ENCODE measurements at places on chromosomes 12 and 14.

DNA sequence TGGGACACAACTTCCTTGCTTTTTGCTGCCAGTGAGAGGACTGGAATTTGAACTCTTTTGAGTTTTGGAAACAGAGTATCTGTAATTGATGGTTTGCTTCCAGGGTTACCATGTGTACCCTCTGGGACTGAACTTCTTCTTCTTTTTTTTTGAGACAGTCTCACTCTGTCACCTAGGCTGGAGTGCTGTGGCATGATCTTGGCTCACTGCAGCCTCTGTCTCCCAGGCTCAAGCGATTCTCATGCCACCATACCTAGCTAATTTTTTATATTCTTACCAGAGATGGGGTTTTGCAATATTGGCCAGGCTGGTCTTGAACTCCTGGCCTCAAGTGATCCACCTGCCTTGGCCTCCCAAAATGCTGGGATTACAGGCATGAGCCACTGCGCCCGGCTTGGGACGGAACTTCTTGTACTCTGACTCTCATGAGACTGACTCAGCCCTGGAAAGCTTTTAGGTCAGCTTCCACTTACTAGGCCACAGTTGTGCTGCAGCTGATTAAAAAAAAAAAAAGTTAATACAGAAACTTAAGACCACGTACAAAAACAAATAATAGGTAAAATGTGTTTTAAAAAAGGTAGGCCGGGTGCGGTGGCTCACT is 15.8 kb downstream of the SEL1L start:
- DNase-seq: no peak

DNA sequence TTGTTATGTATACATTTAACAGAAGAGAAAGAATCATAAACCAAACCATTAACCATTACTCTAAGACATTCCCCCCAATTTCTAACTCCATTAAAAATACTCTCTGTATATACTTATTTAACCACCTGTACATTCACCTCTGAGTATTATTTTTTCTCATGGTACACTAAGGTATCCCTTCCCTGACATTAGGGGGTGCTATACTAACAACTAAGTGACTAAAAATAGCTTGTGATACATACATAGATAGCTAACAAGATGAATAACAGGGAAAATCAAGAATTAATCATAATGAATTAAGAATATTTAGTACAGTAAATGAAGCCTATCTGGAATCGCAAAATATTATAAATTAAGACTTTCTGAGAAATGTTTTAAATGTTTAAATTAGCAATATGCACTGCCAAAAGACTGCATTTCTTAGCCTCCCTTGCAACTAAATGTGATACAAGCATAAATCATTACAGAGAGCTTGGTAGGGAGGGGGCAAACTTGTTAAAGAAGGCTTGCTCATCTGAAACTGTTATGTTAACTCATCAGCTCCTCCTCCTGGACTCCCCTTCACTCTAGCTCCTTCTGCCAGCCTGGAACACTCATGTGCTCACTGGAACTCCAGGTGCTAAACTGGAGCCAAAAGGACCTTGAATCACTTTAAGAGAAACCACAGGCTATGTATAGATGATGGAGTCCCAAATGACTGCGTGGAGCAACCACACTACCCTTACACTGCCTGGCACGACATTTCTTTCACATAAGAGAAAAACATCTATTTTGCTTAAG is 14.9 kb downstream of the C2CD5 start:
- no peak for DNase-seq

DNA sequence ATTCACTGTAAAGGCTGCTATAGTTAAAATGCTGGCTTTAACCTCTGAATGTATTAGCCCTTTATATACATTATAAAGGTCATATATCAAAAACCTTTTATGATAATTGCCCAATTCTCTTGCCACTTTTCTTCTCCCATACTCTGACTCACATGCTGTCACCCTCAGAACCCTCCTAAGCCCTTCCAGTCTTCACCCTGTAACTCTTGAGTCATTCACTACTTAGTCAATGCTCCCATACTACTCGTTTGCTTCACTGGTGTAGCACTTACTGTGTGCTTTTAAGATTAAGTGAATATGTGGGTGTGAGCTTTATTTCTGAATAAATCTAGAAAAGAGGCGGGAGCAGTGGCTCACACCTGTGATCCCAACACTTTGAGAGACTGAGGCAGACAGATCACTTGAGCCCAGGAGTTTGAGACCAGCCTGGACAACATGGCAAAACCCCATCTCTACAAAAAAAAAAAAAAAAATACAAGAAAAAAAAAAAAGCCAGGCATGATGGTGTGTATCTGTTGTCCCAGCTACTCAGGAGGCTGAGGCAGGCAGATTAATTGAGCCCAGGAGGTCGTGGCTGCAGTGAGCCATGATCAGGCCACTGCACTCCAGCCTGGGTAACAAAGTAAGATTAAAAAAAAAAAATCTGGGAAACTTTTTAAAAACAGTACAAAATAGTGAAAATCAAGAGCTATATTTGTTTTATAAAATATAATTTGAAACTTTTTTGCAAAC is 37.6 kb downstream of the SPATA7 start:
- no peak for DNase-seq

GRCh38 chr12:6605421-6606330 is 1.5 kb downstream of the CHD4 start:
- DNase-seq: no peak

GRCh38 chr12:116647813-116648212 is 88.6 kb downstream of the MAP1LC3B2 start:
- DNase-seq: no peak

DNA sequence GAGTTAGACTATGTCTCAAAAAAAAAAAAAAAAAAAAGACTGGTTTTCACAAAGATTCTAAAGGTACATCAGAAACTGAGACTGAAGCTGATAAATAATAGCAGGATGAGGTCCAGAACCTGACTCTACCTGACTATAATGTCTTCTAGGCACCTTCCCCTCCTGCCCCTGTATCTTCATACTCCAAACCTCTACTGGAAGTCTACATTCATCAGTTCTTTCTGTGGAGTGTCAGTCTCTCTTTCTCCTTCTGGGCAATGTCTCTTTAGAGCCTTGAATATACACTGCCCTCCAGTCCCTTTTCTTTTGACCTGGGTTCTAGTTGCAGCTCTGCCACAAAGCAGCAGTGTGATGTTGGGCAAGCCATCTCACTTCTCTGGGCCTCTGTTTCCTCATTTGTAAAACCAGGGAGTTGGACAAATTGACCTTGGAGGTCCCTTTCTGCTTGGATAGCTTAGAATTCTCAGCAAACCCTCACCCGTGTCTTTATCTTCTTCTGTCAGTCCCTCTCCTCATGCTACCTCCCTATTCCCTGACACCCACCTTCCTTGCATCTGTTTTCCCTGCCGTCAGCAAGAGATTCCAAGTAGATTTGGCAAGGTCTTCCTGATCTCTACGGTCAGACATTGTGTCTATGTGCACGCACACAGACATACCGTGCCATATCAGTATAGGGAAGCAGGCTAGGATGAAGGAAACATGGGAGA is 4.3 kb downstream of the NFE2 start:
- DNase-seq: no peak

DNA sequence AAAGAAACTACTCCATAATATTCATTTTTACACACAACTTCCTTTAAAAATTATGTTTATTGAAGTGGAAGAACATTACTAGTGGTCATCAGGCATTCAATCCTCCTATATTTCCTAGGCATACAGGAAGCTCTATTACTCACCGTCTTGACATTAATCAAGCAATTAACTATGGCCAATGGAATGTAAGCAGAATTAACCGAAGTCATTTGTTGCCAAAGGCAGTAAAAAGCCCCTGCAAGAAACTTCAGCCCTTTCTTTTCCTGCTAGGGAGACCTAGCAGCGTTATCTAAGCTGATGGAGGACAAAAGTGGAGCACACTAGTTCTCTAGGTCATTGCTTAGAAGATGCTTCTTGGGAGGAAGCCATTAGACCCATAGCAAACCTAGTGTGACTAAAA is 399.6 kb downstream of the KCNH5 start:
- no peak for DNase-seq

DNA sequence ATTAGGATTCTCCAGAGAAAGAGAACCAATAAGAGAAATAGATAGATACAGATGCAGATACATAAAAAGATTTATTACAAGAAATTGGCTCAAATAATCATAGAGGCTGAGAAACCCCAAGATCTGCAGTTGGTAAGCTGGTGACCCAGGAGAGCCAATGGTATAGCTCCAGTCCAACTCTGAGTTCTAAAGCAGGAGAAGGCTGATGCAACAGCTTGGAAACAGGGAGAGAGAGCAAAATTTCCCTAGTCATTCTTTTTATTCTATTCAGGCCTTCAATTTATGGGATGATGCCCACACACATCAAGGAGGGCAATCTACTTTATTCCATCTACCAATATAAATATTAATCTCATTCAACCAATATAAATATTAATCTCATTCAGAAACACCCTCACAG is 218.2 kb downstream of the PRKD1 start:
- DNase-seq: no peak

- no peak for DNase-seq
Measured at GRCh38 chr12:76688631-76689030, 75.3 kb upstream of the ZDHHC17 start.

- no peak for DNase-seq
Measured at GRCh38 chr12:123446333-123446713, 9.8 kb upstream of the RILPL2 start.

Measured in activated CD4-positive, CD25-positive, alpha-beta regulatory T cell treated with anti-CD3 and anti-CD28 coated beads, Interleukin-2, amount 50 U/mL, for 16 hours (primary cell).